ENCODE measurements at places on chromosomes 13 and 19.

DNA sequence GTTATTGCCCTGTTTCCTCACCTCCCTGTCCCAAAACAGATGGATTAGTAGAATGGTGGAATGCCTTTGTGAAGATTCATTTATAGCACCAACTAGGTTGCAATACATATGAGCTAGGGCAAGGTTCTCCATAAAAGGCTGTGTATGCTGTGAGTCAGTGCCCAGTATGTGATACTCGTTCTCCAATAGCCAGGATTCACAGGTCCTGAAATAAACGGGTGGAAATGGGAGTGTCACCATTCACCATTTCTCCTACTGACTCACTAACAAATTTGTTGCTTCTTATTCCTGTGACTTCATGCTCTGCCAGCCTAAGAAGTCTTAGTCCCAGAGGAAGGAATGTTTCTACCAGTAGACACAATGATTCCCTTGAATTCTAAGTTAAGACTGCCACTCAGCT lies 1745.4 kb downstream of the SLITRK1 start:
- DNase-seq = no peak

GRCh38 chr13:46484561-46484960 lies 68.4 kb upstream of the LRCH1 start:
- no peak for DNase-seq

DNA sequence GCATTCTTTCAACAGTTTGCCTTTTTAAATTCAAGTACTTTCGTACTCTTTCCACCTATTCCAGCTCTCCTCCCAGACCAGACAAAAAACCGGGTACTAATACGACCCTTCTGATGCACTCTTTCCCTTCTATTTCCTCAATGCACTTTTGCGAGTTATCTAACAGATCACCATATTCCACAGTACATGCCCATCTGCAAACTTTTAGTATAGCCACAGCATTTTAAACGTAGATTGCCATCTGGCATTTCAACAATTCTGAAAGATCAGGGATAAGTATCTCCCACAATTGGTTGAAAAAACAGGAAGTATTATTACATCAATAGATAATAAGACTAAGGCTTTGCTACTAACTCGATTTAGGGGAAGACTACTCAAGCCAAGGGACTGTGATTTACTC lies 31.5 kb downstream of the RBM26 start:
- DNase-seq = no peak

- no peak for DNase-seq
Measured at GRCh38 chr13:45306966-45307365, 34.0 kb downstream of the TPT1 start.

GRCh38 chr19:49712397-49712859 lies 21.5 kb downstream of the CPT1C start:
- no peak for DNase-seq
